ENCODE measurements at places on chromosomes 6 and 20.

- peak; percentile 79 for DNase-seq
These were observed 27.3 kb downstream of the CDK5RAP1 start for GRCh38 chr20:33373735-33374605.

DNA sequence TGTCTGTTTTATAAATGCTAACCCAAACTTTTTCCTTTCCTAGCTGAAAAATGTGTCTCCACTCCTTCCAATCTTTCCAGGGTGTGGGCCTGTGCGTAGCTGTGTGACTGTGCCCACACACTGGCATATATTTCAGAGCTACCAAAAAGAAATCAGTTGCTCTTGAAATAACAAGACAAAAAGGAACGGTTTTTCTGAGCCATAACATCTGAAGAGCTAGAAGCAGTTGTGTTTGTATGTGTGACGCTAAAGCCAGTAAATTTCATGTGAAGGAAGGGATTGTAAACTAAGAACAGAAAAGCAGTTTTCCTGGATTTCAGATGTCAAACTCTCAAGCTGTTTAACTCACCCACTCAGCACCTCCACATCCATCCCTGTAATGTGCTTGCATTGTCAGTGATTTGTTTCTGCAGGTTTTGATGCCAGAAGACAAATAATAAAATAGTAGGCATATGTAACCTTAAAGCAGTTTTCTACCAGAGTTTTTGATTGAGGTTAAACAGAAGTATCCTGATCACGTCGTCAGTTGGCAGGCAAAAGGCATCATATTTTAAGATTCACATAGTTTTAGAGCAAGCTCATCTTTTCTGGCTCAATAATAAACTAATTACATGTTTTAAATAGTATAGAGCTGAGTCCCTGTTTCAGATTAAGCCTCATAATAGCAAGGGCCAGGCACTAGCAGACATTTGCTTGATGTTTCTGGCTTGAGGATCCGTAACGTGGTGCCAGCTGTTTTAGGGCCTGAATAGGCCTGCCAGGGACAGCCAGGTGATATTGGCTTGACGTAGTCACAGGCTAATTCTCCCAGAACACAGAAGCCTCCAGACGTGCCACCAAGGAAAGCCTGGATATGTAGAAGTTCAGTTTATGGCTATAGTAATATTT is 90.9 kb downstream of the FOXO3 start:
- DNase-seq, result peak; percentile 67

- DNase-seq, result no peak
These were observed 348.7 kb downstream of the COL12A1 start for GRCh38 chr6:74857157-74857556.

GRCh38 chr6:3746119-3746691 is 5.3 kb downstream of the PXDC1 start:
- DNase-seq, result no peak

GRCh38 chr6:21533678-21534077 is 59.9 kb upstream of the SOX4 start:
- DNase-seq, result no peak

DNA sequence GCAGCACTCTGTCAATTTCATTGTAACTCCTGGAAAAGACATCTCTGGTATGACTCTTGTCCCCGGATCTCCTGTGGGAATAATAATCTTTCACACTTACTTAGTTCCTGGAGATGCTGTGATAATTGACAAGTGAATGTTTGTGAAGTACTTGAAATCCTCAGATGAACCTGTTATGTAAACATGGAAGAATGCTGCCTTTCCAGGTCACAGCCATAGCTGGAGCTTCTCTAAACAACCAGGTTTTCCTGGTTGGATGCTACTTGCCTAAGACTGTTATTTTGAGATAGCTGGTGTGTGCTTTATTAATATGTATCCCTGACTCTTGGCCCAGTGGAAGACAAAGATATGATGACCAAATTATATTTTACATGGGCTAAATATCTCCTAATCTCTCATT is 228.6 kb downstream of the KCNQ5 start:
- no peak for DNase-seq

DNA sequence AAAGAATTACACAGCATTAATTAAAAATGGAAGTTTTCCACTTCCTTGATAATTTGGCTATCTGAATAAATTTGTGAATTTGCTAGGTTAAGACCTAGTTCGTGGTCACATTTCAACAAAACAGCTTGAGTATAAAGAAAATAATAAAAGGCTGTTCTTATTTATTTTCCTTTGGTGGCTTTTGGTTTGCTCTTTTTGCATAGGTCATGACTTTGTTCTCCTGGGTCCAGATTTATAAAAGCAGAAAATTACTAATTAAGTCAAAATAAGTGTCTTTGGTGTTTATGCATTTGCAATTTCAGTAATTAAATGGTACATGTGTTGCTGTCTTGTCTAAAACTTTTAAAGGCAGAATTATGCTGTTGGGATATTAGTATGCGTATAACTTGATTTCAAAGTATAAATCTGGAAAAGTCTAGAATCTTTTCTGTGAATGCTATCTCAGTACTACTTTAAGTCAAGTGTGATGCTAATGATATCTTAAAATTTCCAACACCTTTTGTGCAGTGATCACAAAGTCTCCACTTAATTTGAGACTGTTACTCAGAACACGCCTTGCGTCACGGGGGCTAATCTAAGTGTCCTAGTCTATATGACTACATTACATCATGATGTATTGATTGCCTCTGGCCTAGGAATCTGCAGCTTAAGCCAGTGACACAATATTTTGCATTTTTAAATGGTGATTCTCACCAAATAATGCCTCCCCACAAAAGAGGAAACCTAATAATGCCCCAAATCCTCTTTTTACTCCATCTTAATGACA is 41.0 kb downstream of the GNAS start:
- DNase-seq, result no peak

DNA sequence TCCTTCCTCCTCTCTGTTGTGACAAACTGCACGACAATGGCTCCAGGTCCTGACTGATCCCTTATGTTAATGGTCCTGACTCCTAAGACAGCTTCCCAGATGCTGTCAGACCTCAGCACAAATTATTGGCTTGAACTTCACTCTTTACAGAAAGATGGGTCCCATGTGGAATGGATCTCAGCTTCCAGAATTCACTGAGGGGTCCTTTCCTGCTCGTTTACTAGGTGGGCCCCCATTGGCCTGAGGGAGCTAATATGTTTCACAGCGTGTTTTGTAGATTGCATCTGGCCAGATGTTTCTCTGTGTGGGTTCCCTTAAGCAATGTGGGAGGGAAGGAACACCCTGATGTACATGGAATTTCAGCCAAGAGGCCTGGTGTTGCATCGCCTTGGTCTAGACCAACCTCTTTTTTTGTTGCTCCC is 826.6 kb downstream of the MAFB start:
- DNase-seq, result no peak

- DNase-seq, result no peak
These were observed 28.7 kb downstream of the SAYSD1 start for GRCh38 chr6:39086294-39086693.

GRCh38 chr6:165439928-165440554 is 130.6 kb upstream of the C6orf118 start:
- DNase-seq, result peak; percentile 1

- DNase-seq, result no peak
These were observed 53.6 kb downstream of the GNAS start for GRCh38 chr20:58906111-58906510.

All from AG04450 (cell line).